ENCODE measurements at places on chromosomes 12 and 14. TPM values are rescaled to one million over a fixed set of nuclear protein-coding genes. Genes with fewer than 3 reads are reported as not detected.

DBX2 gene
- polyA plus RNA-seq: 0.19 TPM

BMAL2 gene
- 4.3 TPM for polyA plus RNA-seq

SLCO1C1 gene
- polyA plus RNA-seq: 0.97 TPM

- DNase-seq: no peak
Observed at GRCh38 chr12:69067713-69068112, 134.7 kb upstream of the CPM start.

- peak; percentile 69 for DNase-seq
Observed at GRCh38 chr12:128969480-128970055, 116.3 kb downstream of the GLT1D1 start.

- DNase-seq: no peak
Observed at GRCh38 chr12:46260913-46261476, 7.8 kb downstream of the SLC38A1 start.

GRCh38 chr12:131586269-131586668 is 124.6 kb upstream of the SFSWAP start:
- DNase-seq: no peak

Measured in GM23338 (cell line).